HT-29 (cell line): ENCODE measurements at places on chromosomes 2 and 18.
A peak's percentile ranks its signal among the peaks of the same experiment; 100 is the strongest.

DNA sequence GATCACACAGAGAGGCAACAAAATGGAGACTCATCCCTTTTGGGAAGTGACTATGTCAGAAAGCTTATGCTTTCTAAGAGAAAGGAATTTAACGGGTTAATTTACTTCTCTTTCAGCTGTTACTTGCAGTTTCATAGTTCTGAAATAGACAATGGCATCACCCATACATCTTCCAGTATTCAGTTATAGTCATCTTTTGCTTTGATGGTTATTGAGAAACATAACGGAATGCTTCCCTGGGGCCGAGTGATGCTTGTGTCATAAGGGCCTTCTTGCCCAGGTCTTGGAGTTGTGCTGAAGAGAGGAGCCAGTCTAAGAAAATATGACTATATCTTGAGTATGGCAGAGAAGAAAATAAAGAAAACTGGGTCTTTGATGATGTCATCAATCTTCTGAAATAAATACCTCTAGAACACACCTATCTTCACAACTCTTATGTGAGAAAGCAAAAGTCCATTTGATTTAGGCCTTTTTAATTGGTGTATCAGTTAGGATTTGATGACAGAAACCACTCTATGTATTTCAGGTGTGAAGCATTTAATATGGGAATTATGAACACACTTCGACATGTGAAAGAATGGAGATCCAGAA, 328.2 kb downstream of the LRRTM4 start:
- no peak for DNase-seq

DNA sequence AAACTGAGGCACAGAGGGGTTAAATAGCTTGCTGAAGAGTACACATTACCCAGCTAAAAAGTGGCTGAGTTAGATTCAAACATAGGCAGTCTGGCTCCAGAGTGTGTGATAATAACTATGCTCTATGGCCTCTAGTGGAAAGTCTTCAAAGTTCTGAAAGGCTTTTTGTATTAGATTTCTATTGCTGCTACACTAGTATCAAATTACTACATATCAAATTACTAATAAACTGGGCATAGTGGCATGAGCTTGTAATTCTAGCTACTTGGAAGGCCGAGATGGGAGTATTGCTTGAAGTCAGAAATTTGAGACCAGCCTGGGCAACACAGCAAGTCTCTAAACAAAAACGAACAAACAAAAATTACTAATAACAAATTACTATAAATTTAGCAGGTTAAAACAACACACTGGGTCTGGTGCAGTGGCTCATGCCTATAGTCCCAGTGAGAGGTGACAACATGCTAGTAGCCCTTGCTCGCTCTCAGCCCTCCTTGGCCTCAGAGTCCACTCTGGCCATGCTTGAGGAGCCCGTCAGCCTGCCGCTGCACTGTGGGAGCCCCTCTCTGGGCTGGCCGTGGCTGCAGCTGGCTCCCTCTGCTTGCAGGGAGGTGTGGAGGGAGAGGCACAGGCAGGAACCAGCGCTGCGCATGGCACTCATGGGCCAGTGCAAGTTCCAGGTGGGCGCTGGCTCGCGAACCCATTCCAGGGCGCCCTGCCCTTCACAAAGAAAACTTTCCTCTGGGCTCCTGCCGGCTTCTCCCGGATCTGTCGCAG, 38.2 kb upstream of the TWSG1 start:
- DNase-seq = no peak

DNA sequence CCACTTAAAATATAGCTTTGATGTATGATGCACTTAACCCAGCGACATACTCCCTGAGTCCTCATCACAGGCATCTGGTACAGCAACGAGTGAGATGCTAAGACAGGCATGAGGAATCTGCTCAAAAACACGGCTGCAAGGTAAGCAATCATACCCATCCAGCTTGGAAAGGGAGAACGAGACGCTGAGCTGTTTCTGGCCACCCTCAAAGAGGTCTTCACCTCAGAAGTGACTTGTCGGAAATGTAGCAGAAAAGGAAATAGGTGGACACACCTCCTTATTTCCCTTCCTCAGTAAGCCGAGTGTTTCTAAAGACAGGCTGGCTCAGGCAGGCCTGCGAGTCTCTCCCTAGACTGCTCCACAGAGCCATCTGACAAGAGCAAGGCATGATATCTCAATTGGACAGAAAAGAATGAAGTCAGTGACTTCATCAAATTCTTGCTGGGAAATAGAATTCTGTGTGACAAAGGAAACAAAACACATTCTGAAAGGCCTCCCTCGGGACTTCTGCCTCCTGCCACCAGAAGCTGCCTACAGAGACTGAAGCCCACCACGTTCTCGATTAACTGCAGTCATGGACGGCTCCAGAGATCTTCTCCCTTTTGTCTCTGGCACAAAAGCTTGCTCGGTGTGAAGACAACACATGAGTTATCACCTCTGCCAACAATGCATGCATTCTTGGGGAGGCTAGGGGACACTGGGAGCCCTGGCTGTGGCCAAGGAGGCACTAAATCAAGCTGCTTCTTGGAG, 84.3 kb downstream of the UXS1 start:
- DNase-seq = no peak

- no peak for DNase-seq
These were observed 407.7 kb upstream of the SLC8A1 start for GRCh38 chr2:40859617-40860016.

DNA sequence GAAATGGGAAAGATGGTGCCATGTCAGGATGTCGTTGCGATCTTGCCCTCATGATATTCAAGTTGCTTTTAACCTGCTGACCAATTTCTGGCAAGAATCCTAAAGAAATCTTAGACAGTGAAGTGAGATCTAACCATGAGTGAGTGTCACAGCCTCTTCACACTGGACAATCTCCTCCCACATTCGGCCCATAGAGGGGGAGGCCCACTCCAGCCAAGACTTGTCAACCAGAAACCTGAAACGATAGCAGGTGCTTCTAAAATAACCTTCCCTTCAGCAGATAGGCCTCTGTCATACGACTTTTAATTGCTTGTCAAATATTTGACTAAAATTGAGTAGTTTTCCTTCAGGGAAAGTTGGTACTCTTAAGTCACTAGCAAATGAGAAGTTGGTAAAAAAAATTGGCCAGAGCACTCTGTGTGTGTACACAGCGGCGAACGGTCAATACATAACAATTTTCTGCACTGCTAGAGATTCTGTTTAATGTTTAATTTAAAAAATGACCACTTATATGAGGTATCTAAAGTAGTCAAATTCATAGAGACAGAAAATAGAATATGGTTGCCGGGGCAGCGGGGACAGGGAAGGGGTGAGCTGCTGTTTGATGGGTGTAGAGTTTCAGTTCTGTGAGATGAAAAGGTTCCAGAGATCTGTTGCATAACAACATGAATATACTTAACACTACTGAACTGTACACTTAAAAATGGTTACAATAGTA, 110.2 kb downstream of the VAPA start:
- no peak for DNase-seq

GRCh38 chr18:24974431-24974830, 377.5 kb downstream of the ZNF521 start:
- DNase-seq = no peak

DNA sequence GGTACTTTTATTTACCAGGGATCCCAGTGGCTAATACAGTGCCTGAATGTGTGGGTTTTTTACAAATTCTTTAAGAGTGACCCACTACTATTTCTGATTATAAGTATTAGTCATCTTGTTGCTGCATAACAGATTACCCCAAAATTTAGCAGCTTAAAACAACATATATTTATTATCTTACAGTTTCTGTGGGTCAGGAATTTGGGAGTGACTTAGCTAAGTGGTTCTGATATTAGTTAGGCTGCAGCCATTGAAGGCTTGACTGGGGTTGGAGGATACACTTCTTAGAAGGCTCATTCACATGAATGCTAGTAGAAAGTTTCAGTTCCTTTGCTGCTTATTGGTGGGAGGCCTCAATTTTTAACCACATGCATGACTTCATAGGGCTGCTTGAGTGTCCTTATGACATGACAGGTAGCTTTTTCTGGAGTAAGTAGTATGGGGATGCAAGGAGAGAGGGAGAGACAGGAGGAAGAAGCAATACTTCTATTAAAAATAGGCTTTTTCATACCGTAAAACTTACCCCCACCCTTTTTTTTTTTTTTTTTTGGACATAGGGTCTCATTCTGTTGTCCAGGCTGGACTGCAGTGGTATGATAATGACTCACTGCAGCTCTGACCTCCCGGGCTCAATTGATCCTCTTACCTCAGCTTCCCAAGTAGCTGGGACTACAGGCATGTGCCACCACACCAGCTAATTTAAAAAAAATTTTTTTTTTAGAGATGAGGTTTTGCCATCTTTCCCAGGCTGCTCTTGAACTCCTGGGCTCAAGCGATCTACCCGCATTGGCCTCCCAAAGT, 13.3 kb upstream of the POLE4 start:
- no peak for DNase-seq

DNA sequence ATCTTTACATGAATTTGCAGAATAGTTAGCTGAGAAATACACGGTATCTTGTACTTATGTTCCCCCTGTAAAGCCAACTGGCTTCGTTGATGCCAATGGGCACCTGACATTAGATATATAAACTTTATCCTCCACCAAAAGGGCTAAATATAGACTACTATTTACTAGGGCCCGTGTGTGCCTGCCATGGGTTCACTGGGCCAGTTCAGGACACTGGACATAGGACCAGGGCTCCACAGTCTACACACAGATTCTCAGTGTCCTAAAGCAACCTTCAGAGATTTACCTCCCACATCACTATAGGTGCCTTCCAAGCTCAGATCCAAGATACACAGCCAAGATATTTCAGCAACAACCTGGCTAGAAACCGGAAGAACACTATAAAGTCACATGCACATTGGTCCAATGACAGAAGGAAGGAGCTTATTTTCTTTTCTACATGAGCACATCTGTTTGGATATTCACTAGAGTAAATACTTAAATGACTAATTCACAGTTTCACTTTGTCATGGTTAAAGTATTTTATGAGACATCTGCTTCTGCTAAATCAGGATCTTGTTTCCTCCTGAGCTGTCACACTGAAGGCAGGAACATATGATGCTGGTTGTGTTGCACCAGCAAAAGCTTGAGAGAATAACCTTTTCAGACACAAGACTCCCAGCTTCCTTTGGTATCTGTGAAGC, 95.1 kb downstream of the MYO5B start:
- peak; percentile 32 for DNase-seq

GRCh38 chr18:71808616-71809015, 735.5 kb downstream of the CBLN2 start:
- DNase-seq = no peak

DNA sequence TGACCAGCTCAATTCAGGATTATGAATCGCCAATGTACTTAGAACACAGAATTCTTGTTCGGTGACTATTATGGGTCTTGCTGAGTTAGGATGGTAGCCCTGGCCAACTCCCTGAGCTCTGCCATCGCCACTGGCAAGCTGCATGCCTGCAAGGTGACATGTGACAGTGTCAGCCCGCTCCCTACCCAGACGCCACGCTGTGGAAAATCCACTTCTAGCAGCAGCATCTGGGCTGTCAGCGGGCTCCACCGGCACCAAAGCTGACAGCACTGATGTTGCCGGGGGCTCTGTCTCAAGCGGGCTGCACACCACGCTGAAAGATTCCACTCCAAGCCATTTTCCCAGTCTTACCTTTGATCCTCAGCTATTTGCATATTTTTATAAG, 100.7 kb downstream of the MYT1L start:
- DNase-seq = no peak

DNA sequence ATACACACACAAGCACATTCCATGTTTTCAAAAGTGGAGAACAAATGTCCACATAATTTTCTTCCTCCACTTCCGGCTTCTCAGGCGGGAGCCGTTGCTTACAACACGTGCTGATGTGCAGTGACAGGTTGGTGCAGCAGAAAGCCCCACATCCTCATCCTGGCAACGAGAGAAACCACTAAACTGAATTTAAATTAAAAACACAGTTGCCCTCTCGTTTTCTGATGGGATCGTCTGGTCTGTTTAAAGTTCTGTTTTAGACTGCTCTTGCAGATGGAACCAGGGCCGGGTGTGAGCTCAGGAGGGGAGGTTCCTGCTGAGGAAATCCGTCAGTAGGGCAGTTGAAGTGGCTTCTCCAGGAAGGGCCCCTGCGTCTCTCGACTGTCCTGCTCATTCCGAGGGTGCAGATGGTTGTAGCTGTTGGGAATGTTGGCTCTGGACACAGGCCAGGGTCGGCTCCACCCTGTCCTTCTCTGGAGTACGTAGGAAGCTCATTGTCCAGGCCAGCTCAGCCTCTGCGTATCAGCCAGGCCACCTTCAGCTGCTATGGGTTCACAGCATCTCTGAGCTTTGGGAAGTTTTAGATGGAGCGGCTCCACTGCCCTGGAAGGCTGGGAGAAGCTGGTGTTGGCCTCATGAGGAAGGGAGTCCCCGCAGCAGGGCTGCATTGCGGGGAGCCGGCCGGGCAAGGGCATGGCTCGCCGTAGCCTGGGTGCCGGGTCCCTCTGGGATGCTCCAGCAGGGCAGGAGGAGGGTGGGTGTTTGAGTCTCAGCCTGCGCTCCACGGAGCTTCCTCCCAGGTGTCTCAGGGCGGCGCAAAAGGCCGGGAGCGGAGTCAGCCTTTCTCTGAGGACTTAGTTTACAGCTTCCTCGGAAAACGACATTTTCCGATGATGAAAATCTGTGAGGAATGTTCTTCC, 58.3 kb downstream of the NFATC1 start:
- no peak for DNase-seq

- no peak for DNase-seq
These were observed 87.3 kb upstream of the B3GNT7 start for GRCh38 chr2:231308219-231308618.

GRCh38 chr2:15660491-15661294, 69.0 kb downstream of the DDX1 start:
- no peak for DNase-seq

- no peak for DNase-seq
These were observed 41.1 kb downstream of the ZNF516 start for GRCh38 chr18:76453932-76454331.

DNA sequence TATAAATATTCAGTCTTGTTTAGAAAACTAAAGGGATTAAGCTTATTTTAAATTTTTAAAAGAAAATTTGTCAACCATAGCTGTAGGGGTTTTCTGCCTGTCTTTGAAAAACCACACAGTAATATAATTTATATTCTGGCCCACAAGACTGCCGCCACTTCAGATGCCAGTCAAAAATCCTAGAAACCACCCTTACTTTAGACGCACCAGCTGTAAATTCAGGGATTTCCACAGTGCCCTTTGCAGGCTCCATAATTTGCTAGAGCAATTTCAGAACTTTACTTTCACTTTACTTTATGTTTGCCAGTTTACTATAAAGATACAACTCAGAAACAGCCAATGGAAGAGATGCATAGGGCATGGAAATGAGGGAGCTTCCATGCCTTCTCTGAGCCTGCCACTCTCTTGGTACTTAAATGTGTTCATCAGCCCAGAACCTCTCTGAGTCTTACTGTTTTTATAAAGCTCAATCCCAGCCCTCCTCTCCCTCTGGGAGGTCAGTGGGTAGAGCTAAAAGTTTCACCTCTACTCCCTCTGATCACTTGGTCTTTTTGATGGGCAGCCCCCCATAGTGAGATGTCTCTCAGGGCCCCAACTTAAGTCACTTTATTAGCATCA, 63.3 kb downstream of the KYNU start:
- DNase-seq = no peak
